ENCODE measurements at places on chromosomes 2 and 18. TPM values are rescaled to one million over a fixed set of nuclear protein-coding genes. Genes with fewer than 3 reads are reported as not detected.

The TCF23 gene
- total RNA-seq, result not detected

The CDH2 gene
- 43.1 TPM for total RNA-seq

The UGT1A5 gene
- not detected for total RNA-seq

The MYO5B gene
- total RNA-seq, result 9.4 TPM

The ALK gene
- not detected for total RNA-seq

The RALB gene
- total RNA-seq, result 65.6 TPM

The TXNDC2 gene
- total RNA-seq, result 0.45 TPM

The XIRP2 gene
- not detected for total RNA-seq

Measured in A549 treated with Mapracorat at 1 μM for 4 hours (cell line).